Right renal pelvis (tissue), 4 donors: ENCODE measurements at places on chromosomes 5 and 9. TPM values are rescaled to one million over a fixed set of nuclear protein-coding genes. Genes with fewer than 3 reads are reported as not detected.

The PCDHGA3 gene
- polyA plus RNA-seq, result 2.2 TPM

The ACOT12 gene
- polyA plus RNA-seq, result 0.61 TPM

The TCOF1 gene
- 31.6 TPM for polyA plus RNA-seq

The SURF4 gene
- polyA plus RNA-seq, result 174 TPM

The PCDHB4 gene
- polyA plus RNA-seq, result 2.8 TPM

The CMYA5 gene
- 20.1 TPM for polyA plus RNA-seq

The ANKRD34B gene
- 0.14 TPM for polyA plus RNA-seq

The CNTNAP3 gene
- 4.6 TPM for polyA plus RNA-seq

The TXNDC8 gene
- polyA plus RNA-seq, result not detected

The CDC20B gene
- polyA plus RNA-seq, result 1.0 TPM

The KCNT1 gene
- 0.24 TPM for polyA plus RNA-seq

The SYK gene
- polyA plus RNA-seq, result 29.2 TPM

The FGFR4 gene
- polyA plus RNA-seq, result 62.6 TPM

The ZNF483 gene
- polyA plus RNA-seq, result 2.0 TPM

The MEGF10 gene
- 1.1 TPM for polyA plus RNA-seq

The CDKN2A gene
- not detected for polyA plus RNA-seq

The RANBP3L gene
- polyA plus RNA-seq, result 9.5 TPM

The NTNG2 gene
- polyA plus RNA-seq, result 0.64 TPM

The MARCOL gene
- polyA plus RNA-seq, result not detected

The ZNF79 gene
- 8.3 TPM for polyA plus RNA-seq

The KIF20A gene
- 41.9 TPM for polyA plus RNA-seq

The DAPK1 gene
- 65.9 TPM for polyA plus RNA-seq

The PRSS3 gene
- polyA plus RNA-seq, result 1.7 TPM

The C5orf46 gene
- polyA plus RNA-seq, result not detected
